DMS79 treated with DMSO at 0.1 percent for 48 hours (cell line): ENCODE measurements at places on chromosomes 12 and 14.

- no peak for DNase-seq
Observed at GRCh38 chr14:68124050-68124449, 304.5 kb downstream of the RAD51B start.

DNA sequence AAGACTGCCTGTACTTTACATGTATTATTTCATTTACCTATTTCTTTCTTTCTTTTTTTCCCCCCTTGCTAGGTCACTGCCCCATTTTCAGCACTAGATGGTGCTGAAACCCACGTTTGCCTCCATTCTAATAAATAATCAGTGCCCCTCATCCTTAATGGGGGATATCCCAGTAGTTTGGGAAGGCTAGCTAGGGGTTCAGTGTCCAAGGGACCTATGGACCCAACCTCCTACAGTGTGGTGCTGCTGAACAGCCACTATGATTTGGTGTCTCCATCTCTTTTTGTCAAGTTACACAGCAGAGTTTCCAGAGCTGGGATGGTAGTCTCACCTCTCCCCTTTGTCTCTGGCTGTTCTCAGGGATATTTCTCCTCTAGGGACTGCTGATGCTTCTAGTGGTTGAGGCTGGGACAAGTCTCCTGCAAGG lies 6.5 kb upstream of the HCFC2 start:
- DNase-seq, result peak; percentile 21

- no peak for DNase-seq
Observed at GRCh38 chr12:131444220-131445164, 266.4 kb upstream of the SFSWAP start.

DNA sequence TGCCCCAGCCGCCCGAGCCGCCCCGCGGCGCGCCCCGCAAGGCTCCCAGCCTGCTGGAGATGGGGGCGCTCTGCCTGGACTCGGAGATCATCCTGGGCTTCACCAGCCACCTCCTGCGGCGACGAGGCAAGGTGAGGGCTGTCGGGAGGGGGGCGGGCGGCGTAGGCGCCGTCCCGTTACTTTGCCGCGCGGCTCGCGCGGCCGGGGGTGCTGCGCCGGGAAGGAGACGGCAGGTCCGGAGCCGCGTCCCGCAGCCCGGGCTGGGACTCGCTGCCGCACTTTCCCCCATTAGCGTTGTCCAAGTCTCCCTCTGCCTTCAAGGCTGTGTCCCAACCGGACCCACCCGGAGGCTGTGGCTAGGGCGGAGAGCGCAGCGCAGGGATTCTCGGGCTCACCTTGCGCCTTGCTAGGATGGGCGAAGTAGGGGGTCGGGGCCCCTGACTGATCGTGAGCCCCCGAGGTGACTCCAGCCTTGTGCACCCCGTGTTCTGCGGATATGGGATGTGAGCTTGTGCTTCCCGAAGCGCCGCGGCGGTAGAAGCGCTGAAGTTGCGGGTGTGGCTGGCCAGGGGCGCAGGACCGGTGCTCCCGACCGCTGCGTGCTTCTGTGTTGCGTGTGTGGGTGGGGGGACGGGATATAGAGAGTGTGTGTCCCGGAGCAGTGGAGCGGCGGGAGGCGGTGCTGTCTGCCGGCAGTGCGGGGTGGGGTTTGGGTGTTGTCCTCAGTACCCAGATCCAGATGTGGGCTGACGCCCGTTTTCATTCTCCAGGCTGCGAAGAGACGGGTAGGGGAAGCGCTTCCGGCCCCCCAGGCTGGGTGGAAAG lies 1.7 kb upstream of the KIF26A start:
- DNase-seq, result peak; percentile 22

GRCh38 chr14:22432348-22432976 lies 156.6 kb downstream of the DAD1 start:
- peak; percentile 99 for DNase-seq

DNA sequence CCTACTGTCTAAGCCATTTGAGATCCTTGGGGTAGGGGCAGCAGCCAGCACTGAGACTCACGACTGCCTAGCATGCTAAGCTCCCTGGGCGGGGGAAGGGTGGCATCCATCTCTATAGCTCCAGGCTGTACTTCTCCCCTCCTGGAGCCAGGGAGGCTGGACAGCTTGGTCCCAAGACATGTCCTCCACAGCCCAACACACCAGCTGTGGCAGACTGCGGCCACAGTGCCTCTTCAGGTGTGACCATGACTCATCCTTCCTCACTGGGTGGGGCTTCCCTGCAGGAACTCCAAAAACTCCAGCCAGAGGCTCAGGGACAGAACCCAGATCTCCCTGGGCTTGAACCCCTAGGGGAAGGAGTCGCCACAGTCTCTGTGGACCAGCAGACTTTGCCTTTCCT lies 193.9 kb downstream of the GPHN start:
- no peak for DNase-seq
